Stimulated activated CD4-positive, alpha-beta T cell treated with anti-CD3 and anti-CD28 coated beads, Interleukin-12 subunit alpha, Interleukin-12 subunit beta, amount 100 ng/mL, for 24 hours (primary cell): ENCODE measurements at places on chromosomes 5 and 9.
A peak's percentile ranks its signal among the peaks of the same experiment; 100 is the strongest.

- no peak for DNase-seq
Observed at GRCh38 chr9:97419309-97419867, 7.5 kb downstream of the TDRD7 start.

GRCh38 chr5:35012796-35013195 lies 35.0 kb downstream of the AGXT2 start:
- DNase-seq = no peak

GRCh38 chr5:123785162-123786071 lies 273.4 kb downstream of the CSNK1G3 start:
- DNase-seq = no peak

DNA sequence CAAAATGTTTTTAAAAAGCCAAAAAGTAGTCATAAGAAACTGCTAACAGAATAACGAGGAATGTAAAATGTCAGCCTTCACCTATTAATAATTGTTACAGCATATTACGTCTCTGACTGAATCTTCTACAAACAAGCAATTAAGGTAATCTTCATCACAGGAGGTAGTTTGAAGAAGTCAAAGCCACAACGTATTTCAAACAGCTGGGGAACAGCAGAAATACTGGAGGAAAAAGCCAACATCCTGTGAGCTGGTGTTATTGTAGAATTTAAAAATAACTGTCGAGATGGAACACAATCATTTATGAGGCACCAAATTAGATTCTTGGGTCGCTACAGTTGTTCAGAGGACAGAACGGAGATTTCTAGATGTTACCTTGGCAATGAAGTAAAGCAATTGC lies 450.5 kb downstream of the AGTPBP1 start:
- no peak for DNase-seq

DNA sequence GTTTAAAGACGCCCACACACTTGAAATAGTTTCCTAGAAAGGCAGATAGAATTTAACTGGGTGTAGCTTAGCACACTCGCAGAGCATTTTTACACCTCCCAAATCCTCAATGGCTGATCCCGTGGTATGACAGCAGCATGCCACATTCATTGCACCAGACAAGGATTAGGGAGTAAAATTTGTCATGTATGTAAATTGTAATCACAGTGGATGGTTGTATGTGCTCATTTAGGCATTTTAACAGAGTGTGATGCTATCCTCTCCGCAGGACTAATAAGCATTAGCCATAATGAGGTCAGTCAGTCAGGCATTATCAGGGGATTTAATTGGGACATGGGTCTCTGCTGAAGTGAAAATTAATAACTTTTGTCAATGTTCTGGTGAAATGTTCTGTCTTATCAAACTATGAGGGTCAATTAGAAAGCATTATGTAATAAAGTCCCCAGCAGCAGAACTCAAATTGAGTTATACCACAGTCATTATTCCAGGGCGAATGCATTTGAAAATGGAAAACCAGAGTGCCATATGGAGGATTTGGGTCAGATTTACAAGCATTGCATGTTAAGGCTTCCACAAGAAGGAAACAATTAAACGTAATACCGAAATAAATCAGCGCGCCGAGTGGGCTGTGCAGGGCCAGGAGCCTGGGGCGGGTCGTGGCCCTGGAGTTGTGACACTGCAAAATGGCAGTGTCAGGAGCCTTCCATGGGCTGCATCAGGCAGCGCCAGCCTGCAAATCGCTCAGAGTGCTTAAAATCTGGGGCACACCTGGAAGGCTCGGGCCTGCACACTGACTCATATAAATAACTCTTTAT lies 602.2 kb downstream of the BNC2 start:
- DNase-seq = no peak

- DNase-seq = no peak
Observed at GRCh38 chr5:127083711-127084110, 10.4 kb upstream of the C5orf63 start.

- no peak for DNase-seq
Observed at GRCh38 chr5:136979131-136979530, 520.0 kb downstream of the SPOCK1 start.

DNA sequence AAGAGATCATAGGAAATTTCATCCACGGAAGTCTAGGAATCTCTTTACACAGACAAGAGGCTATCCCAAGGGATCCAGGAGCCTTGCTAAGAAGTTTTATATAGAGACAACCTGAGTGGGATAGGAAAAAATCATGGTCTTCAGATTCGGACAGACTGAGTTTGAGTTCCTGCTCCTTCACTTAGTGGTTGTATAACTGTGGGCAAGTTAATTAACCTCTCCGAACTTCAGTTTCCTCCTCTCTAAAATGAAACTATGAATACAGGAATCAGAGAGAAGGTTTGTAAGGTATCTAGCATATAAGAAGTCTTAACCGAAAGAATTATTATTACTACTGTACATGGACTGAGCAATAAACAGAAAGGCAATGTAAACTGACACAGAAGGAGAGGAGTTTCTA lies 35.1 kb downstream of the NR2F1-AS1 start:
- DNase-seq = no peak

DNA sequence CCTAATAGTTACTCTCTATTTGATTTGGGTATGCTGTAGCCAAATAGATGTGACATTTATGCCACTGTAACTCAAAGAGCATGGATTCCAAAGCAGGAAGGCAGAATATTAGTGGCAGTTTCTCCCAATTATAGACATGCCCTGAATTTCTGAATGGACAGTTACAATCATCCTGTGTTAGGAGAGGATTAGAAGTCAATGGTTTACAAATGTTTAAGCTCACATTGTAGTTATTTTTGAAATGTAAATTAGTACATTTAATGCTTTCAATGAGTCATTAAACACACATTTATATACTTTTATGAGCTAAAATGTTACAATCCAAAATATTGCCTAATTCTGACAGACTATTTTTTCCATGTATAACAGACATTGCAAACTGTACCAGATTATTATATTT lies 62.3 kb upstream of the CDH18 start:
- no peak for DNase-seq

GRCh38 chr5:32228816-32229215 lies 54.7 kb upstream of the GOLPH3 start:
- no peak for DNase-seq

DNA sequence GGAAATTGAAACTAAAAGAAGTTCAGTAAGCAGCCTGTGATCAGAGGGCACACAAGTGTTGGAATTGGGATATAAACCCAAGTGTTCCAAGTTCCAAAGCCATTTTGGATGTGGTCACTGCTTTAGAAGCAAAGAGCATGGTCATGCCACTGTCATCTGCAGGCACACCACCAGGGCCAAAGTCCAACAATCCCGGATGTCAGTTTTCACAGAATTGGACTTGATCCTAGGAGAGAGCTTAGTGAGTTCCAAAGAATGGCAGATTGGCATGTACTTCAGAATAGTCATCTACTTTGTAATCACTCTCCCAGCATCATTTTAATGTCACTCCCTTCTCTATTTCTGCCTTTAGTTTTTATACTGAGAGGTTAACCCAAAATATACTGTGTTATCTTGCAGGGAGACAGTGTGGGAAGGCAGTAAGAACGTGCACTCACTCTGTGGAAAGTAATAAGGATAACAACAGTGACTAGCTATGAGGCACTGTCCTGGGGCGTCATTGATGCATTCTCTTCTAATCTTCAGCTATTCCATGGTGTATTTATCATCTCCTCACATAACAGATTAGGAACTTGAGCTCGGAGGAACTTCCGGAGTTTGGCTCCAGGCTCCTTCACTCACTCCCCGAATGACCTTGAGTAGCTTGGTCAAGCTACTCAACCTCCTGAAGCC lies 388.0 kb downstream of the ACTL7B start:
- DNase-seq = no peak

DNA sequence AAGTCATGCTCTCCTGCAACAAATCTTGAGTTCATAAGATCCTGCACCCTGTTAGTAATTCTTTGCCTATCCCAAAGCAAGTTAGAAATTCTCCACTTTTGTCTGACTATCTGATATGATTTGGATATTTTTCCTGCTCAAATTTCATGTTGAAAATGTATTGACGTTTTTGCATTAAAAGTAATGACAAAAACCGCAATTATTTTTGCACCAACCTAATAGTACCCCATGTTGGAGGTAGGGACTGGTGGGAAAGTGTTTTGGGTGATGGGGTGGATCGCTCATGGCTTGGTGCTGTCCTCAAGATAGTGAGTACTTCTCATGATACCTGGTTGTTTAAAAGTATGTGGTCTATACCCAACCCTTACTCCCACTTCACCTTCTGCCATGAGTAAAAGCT lies 713.4 kb downstream of the CDH18 start:
- no peak for DNase-seq

DNA sequence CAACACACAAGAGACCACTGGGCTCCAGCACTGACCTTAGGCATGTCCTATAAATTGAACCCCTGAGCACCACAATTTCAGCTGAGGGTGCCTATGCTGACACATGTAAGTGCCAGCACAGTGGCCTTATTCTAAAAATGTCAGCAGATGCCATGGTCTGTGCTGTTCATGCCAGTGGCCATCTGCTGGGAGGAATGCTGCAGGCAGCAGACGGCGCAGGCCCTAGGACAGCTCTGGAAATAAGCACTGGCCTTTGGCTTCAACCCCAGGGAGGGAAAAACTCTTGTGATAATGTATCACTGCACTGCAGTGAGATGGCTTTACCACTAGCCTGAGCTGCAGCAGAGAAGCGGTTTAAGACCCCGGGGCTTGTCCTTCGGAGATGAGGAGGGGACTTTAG lies 98.5 kb downstream of the SYK start:
- DNase-seq = no peak

- no peak for DNase-seq
Observed at GRCh38 chr9:34962546-34962945, 4.5 kb downstream of the PHF24 start.

DNA sequence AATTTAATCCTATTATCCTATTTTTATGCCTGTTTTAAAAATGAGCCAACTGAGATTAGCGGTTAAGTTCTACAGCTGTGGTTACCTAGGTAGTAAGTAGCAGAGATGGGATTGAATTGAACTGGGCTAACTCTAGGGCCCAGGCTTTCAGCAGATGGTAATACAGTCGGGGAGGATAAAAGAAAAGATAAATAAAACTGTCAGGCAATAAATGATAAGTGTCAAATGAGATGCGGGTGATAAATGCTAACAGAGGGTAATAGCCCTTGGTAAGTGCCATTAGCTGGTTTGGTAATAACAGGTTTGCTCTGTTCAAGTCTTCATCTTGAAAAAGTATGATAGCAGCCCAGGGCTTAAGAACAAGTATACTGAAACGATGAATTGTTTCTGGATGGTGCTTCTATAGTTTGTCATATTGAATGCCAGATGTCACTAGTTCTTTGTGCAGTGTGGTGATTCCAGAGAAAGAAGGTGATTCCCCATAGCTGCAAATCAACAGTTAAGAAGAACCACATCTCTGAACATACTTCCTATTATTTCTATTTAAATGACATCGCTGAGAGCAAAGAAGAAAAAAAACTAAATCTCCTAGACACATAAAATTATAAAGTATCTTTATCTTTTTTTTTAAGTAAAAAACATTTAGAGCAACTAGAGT lies 360.8 kb upstream of the PANK3 start:
- DNase-seq = no peak

DNA sequence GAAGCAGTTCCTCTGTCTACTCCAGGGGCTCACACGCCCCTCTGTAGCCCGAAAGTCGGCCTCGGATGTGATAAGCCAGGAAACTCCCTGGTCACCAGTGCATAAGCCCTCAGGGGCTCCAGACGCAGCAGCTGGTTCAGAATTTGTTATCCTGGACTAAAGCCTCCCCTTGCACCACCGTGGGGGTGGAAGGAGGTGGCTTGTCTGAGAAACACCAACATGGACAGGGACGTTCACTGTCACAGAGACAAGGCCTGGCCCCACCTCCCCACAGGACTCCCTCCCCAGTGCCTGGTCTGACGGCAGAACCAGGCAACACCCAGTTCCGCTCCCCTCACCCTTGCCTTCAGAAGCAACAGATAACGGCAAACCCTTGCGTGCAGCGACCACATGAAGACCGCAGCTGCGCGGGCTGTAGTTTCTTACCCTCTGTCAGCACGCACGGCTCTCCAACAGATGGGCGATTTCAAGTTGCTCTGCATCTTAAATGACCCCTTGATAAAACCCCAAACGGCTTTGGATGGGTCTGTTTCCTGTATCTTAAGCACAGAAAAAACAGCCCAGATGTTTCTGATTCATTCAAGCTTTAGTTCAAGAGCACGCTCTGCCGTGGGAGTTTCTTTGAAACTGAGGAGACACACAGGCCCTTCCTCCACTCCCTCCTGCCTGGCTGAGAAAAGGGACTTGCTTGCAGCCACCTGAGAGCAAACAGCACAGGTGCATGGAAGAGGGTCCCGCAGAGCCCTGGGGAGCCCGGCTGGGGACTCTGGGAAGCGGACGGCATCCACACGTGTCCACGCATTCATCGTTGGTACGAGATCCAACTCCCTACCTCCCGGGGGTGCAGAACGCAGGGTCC lies 44.7 kb upstream of the NKD2 start:
- DNase-seq = no peak

DNA sequence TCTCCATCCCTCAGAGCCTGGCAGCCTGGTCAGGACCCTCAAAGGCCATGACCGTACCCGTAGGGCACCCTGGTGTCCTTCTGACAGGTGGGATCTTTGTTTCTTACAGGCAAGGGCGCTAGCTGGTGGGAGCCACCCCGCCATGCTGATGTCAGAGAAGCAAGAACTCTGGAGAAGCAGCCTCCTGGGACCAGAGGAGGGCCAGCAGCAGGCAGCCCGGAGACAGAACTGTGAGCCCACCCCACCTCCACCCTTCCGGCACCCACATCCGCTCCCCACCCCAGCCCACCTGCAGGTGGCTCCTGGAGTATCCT lies 42.2 kb upstream of the IL17B start:
- no peak for DNase-seq

DNA sequence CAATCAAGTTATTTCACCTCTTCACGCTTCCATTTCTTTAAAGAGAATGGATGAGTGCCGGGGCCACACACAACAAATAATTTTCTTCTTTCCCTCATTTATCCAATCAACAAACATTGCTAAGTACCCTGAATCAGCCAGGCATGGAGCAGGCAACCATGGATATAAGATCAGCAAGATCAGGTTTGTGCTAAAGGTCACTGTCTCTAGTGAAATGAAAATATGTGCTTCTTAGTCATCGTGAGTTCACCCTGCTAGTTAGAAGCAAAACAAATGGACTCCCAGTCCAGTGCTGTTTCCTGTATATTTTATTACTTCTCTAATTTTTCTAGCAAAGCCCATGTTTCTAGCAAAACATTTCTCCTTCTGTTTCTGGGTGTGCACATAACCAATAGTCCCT lies 629.2 kb downstream of the BNC2 start:
- DNase-seq = no peak

DNA sequence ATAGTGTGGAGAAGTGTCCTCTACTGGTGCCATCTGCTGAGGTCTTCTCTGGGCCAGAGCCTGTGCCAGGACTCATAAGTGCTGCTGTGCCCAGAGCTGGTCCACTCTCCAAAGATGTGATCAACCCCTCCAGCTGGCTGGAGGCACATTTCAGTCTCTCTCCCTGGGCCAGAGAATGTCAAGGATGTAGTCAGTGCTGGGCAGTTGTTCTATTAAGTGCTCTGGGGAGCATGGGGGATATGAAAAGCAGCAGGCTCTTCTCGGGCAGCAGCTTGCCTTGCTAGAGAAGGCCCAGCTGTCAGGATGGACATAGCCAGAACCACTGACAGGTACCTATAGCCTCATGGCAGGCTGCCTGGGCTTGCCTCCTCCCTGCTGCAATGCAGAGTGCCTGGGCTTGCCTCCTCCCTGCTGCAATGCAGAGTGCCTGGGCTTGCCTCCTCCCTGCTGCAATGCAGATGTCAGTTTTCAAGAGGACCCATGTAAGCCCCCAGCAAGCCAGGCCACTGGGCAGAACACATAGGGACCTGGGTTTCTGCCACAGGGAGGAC lies 157.2 kb upstream of the PANK3 start:
- no peak for DNase-seq

GRCh38 chr5:83265318-83265717 lies 188.0 kb downstream of the XRCC4 start:
- no peak for DNase-seq

- peak; percentile 11 for DNase-seq
Observed at GRCh38 chr9:111599092-111599954, at the start of gene PTGR1. Gene PTGR1, minus strand, starts transcription at chr9:111599647. Its CDS starts 2,225 bp downstream, at chr9:111597422.
